CD8-positive, alpha-beta memory T cell (primary cell): ENCODE measurements at places on chromosomes 3 and 15.

- DNase-seq = no peak
Measured at GRCh38 chr3:169666376-169667165, 3.1 kb upstream of the MECOM start.

GRCh38 chr3:107212618-107213017 lies 164.6 kb upstream of the CCDC54 start:
- DNase-seq = no peak

DNA sequence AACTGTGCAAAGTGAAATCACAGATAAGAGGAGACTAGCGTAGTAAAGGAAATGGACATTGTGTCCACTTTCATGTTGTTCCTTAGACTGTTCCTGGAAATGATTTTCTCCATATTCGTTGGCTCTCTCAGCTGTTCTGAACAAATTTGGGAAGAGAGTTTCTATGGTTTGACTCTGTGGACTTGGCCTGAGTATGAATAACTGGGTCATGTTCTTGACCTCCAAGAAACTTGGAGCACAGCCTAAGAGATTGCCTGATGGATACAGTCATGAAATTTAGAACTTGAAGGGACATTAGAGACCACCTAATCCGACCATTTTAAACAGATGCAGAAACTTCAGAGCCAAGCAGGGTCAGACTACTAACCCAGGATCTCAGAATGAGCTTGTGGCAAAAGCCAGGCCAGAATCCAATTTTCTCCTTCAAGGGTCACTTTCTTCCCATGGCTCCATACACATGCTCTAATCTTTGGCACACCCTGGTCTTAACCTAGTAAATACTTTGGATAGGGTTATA lies 430.4 kb downstream of the RBMS3 start:
- no peak for DNase-seq

DNA sequence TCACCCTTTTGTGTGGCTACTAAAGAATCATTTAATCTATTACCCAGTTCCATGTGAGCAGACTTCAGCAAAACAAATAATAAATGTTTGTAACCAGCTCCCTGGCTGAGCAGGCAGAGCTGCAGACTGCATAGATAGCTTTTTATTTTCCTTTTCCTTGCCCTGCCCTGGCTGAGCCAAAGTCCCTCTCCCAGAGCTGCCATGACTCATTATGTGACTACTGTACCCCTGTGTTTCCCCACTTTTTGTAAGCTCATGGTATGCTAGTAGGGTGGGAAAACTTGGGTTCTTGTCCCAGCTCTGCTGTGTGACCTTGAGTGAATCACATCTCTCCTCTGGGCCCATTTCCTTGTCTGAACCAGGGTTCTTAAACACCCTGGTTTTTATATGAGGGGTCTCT lies 127.5 kb downstream of the CLSTN2 start:
- no peak for DNase-seq

DNA sequence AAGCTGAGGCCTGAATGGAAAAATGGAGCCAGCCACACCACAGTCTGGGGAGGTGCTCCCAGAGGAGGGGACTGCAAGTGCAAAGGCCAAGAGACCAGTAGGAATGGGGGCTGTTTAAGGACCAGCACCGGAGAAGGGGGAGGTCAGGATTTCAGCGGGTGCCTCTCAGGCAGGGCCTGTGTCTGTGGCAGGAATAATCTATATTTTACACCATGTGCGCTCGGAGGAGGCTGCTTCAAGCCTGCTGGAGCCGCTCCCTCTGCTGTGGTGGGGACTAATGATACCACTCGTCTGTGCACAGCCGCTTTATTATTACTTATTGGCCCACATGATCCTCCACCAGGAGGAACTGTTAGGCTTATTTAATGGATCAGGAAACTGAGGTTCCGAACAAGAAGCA lies 45.3 kb downstream of the TPRA1 start:
- DNase-seq = no peak

DNA sequence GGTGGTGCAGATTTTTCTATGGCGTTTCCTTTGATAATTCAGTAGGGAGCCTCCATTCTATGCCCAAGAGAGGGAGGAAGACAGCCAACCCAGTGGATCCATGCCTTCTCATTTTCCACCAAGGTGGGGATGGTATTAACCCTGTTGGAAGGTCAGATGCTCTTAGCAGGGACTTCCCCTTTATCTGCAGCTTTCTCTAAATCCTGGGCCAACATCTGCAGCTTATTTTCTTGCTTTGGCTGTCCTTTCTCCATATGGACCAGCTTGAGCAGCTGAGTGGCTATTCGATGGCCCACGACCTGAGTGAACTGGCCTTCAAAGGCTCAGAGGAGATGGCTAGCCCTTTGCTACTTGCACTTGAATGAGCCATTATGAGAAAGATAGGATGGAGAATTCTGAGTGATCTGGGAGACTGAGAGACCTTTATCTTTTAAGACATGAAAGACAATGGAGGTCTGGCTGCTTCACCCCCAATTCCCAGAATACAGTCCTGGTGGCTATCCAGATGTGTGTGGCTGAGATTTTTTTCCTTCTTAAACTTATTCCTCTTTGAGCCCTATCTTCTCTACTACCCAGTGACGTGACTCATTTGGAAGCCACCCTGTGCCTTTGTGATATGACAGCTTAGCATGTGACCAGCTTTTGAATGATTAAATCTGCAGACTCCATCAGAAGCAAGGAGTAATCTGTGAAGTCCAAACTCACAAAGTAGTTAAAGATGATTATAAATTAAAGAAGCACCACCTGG lies 39.6 kb upstream of the TRAK1 start:
- no peak for DNase-seq

DNA sequence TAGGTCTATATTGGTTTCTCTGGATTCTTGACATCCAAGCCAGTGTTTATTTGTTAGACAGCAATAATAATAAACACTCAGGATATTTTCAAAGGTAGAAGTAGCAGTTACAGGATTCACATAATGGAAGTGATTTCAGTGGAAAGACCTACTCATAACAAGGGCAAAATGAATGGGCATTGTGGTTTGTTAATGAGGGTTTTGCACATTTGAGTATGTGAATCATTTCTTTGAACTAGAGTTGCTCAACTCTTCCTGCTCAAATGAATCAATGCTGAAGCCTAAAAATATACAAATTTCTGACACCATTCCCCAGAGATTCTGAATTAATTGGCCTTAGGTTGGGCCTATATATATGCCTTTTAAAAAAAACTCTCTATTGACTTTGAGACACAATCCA lies 4.1 kb upstream of the COL6A5 start:
- no peak for DNase-seq

- DNase-seq = no peak
Measured at GRCh38 chr3:41111011-41111410, 88.3 kb upstream of the CTNNB1 start.

- DNase-seq = no peak
Measured at GRCh38 chr15:90981681-90982080, 12.7 kb downstream of the PRC1 start.

- no peak for DNase-seq
Measured at GRCh38 chr3:134376786-134377426, 2.7 kb upstream of the AMOTL2 start.

GRCh38 chr3:151425627-151426340 lies 35.1 kb downstream of the IGSF10 start:
- no peak for DNase-seq

DNA sequence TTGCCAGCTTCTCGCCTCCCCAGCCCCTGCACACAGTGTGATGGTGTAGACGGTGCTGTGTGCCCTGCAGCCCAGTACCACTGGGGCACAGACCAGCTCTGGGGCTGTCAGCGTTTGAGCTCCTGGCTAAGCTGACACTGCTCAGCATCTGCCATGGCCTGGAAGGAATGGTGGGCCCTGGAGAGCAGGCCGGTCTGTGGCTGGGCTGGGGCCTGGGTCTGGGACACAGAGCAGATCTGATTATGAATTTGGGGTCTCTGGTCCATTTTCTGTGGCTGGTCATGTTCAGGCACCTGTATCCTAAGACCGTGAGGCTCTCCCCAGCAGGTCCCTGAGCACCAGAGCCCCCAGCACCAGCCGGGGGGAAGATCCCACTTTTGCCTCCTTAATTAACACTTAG lies 34.7 kb downstream of the HCN4 start:
- DNase-seq = no peak

DNA sequence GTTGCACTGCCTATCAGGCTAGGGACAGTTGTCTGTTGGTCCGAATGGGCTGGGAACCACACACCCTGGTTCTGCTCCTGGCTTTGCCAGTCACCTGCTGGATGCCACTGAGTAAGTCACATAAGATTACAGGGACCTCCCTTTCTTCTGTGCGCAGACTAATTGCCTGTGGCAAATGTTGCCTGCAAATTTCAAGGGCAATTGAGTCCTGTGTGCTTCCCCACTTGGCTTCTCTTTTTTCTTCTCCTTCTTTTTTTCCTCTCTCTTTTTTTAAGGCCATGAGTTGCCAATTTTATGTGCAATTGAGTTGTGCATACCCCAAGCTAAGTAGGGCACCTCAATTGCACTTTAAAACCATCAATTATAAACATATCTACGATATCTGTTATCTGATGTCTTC lies 963.4 kb downstream of the MCTP2 start:
- no peak for DNase-seq

DNA sequence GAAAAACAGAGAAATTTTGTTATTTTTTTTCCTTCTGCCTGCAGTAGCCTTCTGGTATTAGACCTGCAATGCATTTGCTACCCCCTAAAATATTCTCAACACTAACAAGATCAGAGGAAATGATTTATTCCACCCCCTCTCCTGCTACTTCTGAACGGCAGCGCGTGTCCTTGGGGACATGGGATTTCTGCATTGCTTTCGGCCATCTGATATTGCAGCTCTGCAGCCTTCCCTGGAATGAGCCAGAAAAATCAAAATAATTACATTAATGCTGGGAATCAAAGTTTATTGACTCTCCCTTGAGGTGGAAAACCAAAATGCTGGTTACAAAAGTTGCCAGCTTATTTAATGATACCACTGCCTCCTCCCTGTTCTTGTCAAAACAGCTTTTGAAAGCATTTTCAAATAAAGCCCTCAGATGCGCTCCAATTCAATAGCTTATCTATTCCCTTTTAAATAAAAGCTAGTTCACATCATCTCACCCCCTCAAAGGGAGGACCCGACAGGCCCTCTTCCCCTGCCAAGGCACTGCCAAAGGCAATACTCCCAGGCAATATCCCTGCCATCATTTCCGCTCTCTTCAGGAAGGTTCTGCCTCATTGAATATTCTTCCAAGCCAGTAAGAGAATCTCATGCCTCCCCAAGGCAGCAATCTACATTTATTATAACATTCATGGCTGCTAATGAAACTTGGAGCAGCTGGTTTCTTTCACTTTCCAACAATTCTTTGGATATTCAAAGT lies 96.6 kb downstream of the FHIT start:
- DNase-seq = no peak

DNA sequence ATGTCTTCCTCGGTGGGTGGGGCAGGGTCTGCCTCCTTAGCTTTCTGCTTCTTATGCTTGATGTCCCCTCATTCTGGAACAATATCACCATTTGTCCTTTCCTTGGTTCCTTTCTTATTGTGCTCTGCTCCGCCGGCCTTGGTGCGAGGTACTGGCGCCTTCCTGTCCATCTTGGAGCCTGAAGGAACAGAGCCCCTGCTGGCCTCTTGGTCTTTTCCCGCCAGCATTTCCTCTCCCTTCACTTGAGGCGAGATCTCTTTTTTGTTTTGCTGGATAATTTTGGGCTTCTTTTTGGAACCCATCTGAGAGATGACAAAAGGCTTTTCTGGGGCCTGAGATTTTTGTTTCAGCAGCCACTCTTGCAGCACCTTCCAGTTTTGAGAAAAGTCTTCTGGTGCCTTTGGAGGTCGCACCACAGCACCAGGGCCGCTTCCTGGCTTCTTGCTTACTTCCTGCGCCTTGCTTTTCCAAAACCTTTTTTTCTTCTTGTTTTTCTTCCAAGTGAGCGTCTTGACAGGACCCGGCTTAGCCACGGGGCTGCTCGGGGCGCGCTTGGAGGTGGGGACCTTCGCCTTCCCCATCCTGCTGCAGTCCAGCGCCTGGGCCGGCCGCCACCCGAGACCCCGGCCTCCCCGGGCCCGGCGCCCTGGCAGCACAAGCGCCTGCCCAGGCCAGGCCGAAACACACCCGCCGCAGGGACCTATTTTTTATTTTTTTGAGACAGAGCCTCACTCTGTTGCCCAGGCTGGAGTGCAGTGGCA lies 127.1 kb downstream of the KLF13 start:
- no peak for DNase-seq

GRCh38 chr3:144264794-144265193 lies 293.2 kb downstream of the DIPK2A start:
- no peak for DNase-seq

GRCh38 chr3:125957674-125958510 lies 11.1 kb upstream of the ROPN1B start:
- DNase-seq = no peak
